Activated naive CD8-positive, alpha-beta T cell treated with anti-CD3 and anti-CD28 coated beads, Interleukin-2, amount 50 U/mL, for 16 hours (primary cell): ENCODE measurements at places on chromosomes 2 and 18.

- DNase-seq, result no peak
Measured at GRCh38 chr18:51195451-51196117, 1.9 kb downstream of the MEX3C start.

- DNase-seq, result no peak
Measured at GRCh38 chr2:190592831-190593230, 56.1 kb upstream of the NAB1 start.

- DNase-seq, result no peak
Measured at GRCh38 chr2:229296536-229296935, 25.4 kb upstream of the PID1 start.

DNA sequence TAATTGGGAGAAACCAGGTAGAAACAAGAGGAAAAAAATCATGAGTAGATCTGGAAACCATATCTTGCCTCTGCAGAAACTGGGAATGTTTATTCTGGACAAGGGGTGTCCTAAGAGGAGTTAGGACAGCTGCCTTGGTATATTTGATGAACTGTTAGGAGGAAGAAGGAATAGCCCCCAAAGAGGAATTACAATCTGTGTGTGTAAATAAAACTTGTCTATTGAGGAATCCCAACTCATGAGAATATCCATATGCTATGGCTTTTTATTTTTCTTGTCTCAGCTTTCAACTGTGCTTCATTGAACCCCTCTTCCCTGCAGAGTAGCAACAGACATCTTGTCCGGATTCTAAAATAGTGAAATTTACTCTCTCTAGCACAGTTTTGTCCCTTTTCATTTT lies 423.5 kb upstream of the SLC14A2 start:
- no peak for DNase-seq

GRCh38 chr2:238061315-238062202 lies 758 bp downstream of the SCLY start:
- DNase-seq, result no peak

DNA sequence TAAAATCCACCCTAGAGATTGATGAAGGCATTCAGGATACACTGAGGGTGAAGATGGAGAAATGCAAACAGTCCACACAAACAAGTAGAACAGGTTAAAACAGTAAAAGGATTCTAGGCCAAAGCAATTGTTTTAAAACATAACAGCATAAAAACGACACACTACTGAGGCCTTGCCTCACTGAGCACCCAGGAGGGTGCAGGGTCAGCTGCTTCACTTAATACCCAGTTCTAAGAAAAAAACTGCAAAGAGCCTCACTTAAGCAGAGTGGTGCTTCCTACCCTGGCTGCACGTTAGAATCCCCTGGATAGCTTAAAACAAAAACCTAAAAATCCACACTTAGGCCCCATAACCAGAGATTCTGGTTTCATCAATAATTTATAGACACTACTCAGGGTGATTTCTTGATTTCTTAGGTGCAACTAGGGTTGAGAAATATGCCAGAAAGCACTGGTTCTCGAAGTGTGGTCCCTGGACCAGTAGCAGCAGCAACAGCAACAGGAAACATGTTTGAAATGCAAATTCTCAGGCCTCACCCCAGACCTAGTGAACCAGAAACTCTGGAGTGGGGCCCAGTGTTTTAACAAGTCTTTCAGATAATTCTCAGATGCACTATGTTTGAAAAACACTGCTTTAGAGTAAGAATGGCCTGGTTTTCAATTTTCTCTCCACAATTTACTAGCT lies 279.1 kb downstream of the ZEB2 start:
- DNase-seq, result no peak

GRCh38 chr2:156476850-156477206 lies 40.6 kb downstream of the GPD2 start:
- no peak for DNase-seq

- DNase-seq, result no peak
Measured at GRCh38 chr2:128995086-128995485, 676.4 kb upstream of the HS6ST1 start.

GRCh38 chr2:156517419-156517818 lies 81.2 kb downstream of the GPD2 start:
- DNase-seq, result no peak

- no peak for DNase-seq
Measured at GRCh38 chr18:72700961-72701710, 157.0 kb upstream of the CBLN2 start.

DNA sequence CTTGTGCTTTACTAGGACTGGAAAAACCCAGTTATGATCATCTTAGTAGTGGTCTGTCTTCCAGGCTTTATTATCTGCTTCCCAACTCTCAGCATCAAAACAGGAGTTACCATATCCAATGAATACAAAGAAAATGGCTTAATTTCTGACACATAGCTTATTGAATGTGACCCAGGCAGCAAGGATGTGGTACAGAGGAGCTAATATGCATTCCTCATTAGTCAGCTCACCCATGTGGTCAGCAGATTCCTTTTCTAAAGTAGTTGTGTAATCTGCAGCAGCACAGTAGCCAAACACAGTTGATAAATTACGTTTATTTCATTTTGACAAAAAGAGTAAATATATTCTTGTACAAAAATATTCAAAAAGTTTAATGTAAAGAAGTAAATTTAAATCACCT lies 43.6 kb downstream of the TSPYL6 start:
- DNase-seq, result no peak

- DNase-seq, result no peak
Measured at GRCh38 chr2:80007777-80008503, 296.6 kb downstream of the LRRTM1 start.

- no peak for DNase-seq
Measured at GRCh38 chr2:201758234-201758633, 22.5 kb downstream of the ALS2 start.

- DNase-seq, result no peak
Measured at GRCh38 chr2:69644506-69644979, 1.0 kb upstream of the AAK1 start.

DNA sequence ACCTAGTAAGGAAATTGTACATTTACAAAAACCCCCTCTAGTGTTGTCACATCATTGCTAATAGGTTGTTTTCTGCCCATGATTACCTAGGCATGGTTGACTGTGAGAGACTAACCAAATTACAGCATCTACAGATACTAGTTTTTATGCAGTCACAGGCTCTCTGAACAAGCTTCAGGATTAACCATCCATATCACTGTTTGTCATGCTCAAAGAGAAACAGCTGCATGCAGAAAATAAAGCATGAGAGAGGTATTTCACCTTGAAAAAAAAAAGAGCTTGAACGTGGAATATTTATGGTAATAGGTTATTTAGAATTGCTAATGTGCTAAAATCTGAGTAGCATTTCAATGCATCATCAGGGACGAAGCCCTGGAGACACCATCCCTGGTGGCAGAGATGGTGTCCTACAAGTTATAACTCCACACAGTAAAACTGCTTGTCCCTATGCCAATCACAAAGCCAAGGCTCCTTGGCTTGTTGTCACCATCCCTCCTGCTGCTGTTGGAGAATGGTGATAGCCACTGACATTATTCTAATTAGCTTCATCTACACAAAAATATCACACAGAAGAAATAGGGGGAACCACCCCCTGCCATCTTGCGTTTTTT lies 5.4 kb downstream of the NEB start:
- no peak for DNase-seq

- no peak for DNase-seq
Measured at GRCh38 chr2:58569475-58570185, 328.5 kb upstream of the FANCL start.

GRCh38 chr2:142983174-142983573 lies 105.7 kb downstream of the KYNU start:
- no peak for DNase-seq

- DNase-seq, result no peak
Measured at GRCh38 chr2:201235860-201236811, 24.2 kb upstream of the CASP8 start.

DNA sequence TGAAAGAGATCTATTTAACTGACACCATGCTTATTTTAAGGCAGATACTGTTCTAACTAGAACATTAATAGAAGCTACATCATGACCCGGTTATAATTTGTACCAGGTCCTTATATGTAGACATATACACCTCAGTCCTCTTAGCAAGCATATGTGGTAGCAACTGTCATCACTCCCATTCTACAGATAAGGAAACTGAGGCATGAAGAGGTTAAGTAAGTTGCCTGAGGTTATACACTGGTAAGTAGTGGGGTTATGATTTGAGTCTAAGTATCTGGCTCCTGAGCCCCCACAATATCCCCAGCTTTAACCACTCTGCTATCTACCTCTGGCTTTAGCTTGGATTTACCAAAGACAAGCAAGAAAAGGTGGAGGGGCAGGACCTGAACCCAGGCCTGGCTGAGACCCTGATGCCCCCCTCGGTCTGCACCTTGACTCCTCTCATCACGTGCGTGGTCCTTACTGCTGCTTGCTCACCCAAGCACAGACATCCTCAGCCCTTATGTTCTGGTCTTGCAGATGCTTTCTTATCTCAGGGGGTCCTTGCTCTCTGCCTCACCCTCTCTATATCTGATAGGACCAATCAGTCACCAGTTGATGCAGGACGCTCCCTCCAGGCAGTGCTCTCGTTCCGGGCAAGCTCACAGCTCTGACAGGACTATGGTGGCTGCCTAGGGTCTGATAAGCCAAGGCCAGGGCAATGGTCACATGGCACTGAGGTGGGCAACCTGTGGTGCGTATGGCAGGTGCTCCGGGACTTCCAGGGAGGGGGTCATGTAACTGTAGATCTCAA lies 4.0 kb downstream of the DYSF start:
- DNase-seq, result no peak

DNA sequence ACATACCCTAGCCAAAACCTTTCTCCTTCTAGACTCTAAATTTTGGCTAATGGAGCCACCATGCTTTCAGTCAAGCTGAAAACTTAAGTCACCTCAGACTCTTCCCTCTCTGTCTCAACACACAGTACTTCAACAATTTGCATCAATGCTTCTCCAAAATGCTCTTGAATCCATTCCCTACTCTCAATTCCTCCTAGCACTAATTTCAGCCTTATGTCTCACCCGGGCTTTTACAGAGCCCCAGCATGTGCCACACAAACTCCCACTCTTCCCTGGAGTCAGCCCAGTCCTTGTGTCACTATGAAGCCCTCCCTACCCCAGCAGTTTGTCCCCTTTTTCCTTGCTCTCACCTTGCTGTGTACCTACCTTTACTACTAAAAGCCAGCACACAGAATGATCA lies 38.7 kb downstream of the AAK1 start:
- no peak for DNase-seq

- DNase-seq, result no peak
Measured at GRCh38 chr2:199704358-199705238, 146.4 kb downstream of the FTCDNL1 start.

DNA sequence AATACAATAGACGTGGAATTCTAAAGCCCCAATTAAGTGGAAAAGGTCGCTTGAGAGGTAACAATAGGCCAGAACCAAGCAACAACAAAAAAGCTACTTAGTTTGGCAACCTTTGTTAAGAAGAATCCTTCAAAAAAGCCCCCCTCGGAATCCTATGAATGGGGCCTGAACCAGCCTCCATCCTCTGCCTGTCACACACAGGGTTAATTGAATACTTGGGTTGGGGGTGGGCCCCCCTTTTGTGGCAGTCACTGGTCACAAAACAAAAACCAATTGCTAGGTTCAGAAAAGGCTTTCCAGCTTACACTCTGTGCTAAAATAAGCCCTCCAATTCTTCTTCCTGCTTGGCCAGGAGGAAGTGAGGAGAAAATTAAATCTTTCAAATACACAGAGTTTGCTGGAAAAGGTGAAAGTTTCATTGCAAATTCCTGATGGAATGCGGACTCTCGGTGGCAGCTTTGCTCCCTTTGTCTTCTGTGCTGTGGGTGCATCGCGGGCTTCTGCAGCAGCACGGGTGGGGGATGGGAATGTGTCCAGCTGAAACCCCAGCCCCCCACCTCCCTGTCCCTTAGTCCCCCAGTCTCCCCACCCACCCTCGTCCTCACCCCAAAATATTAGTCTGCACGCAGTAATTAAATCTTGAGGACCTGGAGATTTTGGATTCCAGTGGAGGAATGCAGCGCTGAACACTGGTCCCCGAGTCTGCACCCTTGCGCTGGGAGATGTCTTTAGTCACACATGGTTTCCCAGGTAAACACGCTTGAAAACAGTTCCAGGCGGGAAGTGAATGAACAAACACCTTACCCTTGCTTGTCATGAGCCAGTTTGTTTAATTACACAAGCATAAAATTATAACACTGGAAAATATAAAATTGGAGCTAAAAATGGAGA lies 254.3 kb downstream of the SOX11 start:
- DNase-seq, result no peak

DNA sequence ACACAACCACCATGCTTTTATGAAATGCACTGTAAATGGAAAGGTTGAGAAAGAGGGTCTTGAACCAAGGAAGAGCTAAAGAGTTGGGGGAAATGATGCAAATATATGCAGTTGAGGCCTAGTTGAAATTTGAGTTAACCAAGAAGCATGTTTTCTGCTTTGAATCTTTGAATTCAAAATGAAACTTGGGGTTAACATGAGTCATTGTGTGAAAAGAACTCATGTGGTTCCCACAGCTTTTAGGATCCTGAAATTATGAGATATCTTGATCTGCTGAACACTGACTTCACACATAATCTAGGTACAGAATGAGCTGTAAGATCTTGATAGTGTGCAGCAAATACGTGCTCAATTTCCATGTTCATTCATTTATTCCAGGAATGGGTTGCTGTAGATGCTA lies 422.9 kb upstream of the TRIB2 start:
- no peak for DNase-seq

GRCh38 chr2:110718990-110719389 lies 13.4 kb upstream of the ACOXL start:
- no peak for DNase-seq

GRCh38 chr2:112147382-112148168 lies 9.4 kb downstream of the FBLN7 start:
- DNase-seq, result no peak

DNA sequence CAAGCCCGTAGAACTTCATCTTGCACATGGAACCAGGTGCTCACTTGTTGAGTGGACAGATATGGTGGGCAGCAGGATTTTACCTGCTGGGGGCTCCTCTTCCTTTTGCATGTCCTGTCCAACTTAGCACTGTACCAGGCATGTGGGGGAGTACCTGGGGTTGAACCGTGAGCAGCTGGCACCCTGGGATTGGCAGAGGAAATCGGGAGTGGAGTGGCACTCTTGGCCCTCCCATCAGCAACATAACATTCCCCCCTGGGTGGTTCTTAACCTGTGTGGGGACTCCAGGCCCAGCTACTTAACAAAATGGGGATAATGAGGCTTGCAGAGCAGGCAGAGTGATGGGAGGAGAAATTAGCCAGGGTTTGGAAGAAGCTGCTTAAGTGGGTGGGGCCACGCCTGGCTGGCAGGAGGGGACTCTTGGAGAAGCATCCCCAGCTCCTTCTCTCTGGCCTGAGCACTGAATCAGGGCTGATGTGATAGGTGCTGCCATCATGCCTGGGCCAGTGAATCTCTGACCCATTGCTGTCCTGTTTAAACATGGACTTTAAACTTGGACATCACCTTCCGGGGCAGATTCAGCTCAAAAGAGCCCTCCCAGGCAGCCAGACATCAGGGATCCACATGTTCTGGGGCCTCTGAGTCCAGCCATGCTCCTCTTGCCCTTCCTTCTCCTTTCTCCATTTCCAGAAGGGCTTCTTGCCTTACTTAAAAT lies 15.5 kb downstream of the FOSL2 start:
- no peak for DNase-seq

GRCh38 chr2:151518802-151519201 lies 109.1 kb downstream of the RIF1 start:
- no peak for DNase-seq
